ENCODE measurements at places on chromosomes 7 and 10.

GRCh38 chr10:68604441-68604840 lies 44.3 kb downstream of the TET1 start:
- no peak for DNase-seq

GRCh38 chr7:57646901-57647246 lies 196.9 kb downstream of the ZNF716 start:
- no peak for DNase-seq

GRCh38 chr7:122487131-122487530 lies 182.6 kb upstream of the FEZF1 start:
- DNase-seq = no peak

GRCh38 chr7:148422030-148422429 lies 168.5 kb upstream of the C7orf33 start:
- no peak for DNase-seq

GRCh38 chr7:140920745-140921144 lies 4.0 kb downstream of the BRAF start:
- DNase-seq = no peak

DNA sequence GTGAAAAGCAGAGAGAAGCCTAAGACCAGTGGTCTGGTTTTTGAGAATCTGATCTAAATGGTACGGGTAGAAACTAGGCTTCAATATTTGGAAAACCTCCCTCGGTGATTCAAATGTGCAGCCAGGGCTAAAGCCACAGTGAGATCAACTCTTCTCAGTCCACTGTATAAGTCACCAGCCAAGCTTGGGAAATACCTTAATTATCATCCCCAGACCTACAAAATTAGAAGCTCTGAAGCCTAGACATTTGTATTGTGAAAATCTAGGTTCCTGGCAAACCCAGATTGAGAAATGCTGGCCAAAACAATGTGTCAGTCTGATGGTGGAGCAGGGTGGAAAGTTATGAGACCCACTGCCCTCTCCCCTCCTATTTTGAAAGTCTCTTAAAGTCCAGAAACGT lies 131.7 kb downstream of the DGKI start:
- DNase-seq = no peak

- DNase-seq = no peak
Measured at GRCh38 chr10:87895430-87895829, 32.0 kb downstream of the PTEN start.

DNA sequence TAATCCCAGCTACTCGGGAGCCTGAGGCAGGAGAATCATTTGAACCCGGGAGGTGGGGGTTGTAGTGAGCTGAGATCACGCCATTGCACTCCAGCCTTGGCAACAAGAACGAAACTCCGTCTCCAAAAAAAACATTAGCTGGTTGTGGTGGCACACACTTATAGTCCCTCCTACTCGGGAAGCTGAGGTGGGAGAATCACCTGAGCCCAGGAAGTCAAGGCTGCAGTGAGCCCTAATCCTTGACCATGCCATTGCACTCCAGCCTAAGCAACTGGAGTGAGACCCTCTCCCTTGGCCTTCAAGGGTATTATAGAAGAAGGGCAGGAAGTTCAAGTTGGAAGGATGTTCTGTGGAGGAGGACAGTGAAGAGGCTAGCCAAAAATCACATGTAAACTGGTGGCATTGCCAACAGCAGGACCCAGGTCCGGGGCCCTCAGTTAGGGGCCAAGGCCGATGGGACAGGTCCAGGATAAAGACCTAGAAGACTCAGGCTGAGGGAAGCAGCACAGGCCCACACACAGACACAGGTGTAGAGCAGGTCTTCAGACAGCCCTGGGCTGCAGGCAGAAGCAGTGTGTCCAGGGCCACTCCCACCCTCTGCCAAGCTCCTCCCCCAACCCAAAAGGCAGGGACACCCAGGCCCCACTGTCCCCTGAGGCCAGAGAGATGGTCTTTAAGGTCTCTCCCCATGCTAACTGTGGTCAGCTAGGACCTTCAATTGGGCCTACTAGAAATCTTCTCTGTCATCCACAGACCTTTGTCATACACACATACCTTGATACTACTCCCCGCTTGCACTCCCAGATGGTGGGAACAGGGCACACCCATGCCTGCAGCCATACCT lies 8.4 kb upstream of the SAMD8 start:
- DNase-seq = no peak

- no peak for DNase-seq
Measured at GRCh38 chr7:31878875-31879274, 191.3 kb downstream of the PDE1C start.

DNA sequence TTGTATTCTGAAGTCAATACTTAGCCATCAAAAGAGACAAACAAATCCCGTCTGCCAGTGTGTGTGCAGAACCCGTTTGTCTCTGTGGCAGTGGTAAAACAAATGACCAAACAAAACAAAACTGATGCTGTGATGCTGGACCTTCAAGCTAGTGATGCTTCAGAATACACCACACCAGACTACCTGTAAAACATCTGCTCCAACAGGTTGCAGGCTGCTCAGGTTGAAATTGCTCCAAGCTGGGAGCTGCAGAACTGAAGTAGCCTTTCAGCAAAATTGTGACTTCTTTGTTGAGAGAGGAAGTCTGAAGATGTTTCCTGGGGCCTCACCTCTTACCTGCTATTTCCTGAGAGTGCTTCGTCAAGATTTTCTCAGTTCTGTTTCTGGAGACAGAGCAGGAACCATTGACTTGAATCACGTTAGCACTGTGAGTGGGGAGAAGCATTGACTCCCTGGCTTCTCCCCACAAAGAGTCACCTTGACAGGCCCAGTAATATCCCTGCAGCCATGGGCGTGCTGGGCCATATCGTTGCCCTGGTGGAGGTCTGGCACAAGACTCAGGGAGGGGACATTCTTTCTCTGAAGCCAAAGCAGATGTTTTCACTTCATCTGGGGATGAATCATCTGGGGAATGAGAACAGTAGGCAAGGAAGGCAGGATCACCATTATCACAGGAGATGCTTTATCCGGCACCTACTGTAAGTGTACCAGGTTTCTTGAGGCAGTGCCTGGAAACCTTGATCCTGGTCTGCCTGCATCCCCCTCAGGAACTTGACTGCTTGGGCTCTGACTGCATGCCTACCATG lies 80.2 kb downstream of the RBM20 start:
- DNase-seq = no peak

All from stimulated activated CD4-positive, alpha-beta T cell treated with anti-CD3 and anti-CD28 coated beads, Interleukin-4, amount 100 ng/mL, for 1 hour (primary cell).